ENCODE measurements at places on chromosomes 5 and 9.

DNA sequence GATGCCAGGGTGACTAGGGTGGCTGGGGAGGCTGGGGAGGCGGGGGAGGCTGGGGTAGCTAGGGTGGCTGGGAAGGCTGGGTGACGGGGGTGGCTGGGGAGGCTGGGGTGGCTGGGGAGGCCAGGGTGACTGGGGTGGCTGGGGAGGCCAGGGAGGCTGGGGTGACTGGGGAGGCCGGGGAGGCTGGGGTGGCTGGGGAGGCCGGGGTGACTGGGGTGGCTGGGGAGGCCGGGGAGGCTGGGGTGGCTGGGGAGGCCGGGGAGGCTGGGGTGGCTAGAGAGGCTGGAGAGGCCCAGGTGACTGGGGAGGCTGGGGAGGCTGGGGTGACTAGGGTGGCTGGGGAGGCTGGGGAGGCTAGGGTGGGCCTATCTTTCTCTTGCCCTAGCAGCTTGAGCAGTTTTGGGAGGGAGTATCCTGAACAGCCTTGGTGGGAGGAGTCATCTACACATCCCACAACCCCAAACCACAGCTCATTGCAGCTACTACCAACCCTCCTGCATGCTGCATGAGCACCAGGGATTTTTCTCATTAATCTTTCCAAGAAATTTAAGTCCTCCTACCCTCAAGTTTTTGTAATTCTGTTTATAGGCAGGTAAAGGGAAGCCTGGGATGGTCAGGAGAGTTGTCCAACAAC lies 203.2 kb upstream of the IRX1 start:
- DNase-seq: no peak

DNA sequence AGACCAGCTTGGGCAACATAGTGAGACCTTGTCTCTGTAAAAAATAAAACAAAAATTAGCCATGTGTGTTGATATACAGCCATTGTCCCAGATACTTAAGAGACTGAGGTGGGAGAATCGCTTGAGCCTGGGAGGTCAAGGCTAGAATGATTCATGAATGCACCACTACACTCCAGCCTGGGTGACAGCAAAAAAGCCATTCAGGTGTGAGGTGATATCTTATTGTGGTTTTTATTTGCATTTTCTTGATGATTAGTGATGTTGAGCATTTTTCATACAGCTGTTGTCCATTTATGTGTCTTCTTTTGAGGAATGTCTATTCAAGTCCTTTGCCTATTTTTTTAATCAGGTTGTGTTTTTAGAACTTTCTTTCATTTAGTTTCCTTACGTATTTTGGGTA lies 23.2 kb downstream of the MTAP start:
- DNase-seq: no peak

DNA sequence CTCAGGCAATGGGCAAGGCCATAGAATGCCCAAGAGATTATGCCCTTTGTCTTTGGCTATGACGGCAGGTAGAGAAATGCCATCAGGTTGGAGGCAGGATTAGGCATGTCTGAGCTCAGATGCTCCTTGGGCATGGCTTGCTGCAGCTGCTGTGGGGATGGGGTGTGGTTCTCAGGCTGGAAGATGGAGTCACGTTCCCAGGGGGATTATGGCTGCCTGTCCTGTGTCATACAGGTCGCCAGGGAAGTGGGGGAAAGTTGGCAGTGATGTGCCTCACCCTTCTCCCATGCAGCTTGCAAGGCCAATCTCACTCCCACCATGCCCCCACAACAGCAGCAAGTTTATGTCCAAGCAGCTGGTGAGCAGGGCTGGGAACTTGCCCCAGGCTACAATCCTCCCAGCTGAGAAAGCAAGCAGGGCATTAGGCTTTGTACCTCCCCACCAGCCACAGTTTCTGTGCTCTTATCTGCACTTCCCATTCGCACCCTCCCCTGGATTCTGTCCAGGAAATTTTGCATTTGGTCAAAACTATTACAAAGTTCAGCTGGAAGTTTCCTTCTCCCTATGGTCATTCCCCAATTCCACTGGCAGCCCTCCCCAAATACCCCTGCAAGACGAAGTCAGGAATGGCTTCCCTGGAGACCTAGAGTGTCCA lies 1788.0 kb upstream of the NUDT12 start:
- DNase-seq: no peak

DNA sequence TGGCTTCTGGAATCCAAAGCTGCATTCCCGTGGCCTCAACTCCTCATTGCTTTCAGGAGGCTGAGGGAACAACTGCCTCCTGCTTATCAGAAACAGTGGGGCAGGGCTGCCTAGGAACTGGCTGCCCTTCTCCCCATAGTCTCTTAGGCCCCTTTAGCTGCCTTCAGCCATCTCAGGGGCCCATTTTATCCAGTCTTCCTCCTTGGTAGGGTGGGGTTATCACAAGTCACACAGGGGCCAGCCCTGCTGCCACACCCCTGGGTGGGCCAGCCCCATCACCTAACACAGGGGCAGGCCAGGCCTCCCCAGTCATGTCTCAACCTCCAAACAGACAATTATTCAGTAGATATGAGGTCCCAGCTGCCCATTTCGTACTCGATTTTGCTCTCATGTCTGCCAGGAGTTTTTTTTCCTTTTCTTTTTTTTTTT lies 3.9 kb downstream of the ALAD start:
- no peak for DNase-seq

DNA sequence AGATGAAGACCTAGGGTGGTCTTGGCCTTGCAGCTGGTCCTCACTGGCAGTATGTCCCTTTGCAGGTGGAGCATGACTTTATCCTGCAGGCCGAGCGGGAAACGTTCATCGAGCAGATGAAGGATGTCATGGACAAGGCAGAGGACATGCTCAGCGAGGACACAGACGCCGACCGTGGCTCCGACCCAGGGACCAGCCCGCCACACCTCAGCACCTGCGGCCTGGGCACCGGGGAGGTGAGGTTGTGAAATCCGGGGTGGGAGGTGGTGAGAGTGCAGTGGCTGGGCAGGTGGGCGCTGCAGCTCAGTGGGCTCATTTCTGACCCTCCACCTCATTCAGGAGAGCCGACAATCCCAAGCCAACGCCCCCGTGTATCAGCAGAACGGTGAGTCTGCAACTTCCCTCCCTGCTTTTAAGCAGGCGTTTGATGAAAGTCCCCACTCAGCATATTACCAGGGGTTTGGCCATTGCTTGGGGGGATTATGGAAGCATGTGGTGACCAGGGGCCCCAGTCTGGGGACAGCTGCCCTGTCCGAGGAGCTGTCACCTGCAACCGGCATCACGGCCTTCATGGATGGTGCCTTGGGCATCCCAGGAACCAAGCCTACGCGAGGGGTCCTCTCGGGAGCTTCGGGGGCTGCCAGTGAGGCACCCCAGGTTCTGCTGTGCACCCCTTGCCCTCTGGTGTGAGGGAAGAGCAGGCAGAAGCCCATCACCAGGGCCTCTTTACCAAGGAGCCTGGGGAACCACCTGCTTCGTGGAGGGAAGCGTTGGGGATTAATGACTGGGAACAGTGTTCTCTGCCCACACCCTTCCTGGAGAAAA lies 84.0 kb downstream of the WNK2 start:
- DNase-seq: no peak

DNA sequence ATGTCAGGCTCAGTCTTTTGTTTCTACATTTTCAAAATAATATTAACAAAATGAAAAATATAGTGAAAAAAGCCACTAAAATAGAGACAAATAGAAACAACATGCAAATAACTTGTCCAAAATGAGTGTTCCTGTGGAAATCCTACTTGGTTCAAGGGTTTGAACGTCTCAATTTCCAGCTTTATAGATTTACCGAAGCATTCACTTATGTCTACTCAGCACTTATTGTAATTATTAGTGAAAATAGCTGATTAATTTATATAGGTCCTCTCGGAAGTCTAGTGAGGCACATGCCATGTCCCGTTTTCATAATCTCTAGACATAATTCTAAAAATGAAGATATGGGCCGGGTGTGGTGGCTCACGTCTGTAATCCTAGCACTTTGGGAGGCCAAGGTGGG lies 99.9 kb upstream of the NFIB start:
- no peak for DNase-seq

GRCh38 chr5:57804505-57804904 lies 321.9 kb upstream of the ACTBL2 start:
- no peak for DNase-seq

DNA sequence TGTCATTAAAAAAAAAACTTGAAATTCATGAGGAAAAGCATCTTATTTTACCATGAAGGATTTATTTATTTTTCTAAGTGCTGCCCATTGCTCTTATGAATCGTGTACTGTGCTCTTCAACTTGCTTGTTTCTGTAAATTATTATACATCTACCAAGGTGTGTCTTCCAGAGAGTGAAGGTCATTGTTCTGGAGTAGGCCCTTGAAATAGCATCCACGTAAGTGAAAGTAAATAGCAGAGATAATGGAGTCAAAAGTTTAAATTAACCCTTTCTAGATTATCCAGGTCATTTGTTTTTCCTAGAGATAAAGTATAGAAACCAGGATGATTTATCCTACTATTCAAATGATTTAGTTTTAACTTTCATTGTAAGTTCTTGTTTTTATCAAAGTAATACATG lies 473.1 kb downstream of the DIRAS2 start:
- no peak for DNase-seq

DNA sequence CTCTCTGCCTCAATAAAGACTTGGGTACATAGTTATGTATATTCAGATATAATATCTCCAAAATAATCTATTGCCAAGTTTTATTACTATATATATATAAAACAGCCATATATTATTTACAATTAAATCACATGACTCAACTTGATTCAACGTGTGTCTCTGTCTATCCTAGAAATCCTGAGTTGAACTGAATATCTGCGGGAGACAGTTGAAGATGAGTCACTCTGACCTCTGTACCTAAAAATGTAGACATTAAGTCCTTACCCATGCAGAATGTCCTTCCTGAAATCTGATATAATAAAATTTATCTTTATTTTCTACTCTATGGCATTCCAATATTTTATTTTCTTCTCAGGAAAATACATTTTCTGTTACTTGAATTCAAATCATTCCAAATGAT lies 218.2 kb upstream of the PRDM9 start:
- DNase-seq: no peak

DNA sequence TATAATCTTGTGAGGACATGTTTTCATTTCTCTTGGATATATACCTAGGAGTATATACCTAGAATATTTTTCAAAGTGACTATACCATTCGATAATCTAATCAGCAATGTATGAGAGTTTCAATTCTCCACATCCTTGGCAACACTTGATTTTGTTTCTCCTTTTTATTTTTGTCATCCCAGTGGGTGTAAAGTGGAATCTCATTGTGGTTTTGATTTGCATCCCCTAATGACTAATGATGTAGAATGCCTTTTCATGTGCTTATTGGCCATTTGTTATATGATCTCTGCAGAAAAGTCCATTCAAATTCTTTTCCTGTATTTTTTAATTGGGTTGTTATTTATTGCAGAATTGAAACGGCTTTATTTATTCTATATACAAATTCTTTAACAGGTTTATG lies 15.2 kb downstream of the ZCCHC9 start:
- DNase-seq: no peak

DNA sequence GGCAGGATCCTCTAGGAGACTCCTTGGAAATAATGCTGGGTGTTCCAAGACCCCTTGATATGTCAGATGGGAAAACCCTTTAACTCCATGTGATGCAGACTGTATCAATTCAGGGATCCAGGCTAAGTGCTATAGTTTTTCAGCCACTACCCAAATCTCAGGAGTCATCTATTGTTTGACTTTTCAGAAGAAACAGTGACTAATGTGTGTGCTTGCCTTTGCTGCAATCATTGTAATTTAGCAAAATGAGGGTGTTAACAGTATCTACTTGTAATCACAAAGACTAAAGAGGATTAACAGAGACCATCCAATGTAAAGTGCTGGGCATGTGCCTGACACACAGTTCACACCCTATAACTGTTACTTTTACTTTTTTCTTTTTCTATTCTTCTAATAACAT lies 309.6 kb upstream of the RFX3 start:
- no peak for DNase-seq

DNA sequence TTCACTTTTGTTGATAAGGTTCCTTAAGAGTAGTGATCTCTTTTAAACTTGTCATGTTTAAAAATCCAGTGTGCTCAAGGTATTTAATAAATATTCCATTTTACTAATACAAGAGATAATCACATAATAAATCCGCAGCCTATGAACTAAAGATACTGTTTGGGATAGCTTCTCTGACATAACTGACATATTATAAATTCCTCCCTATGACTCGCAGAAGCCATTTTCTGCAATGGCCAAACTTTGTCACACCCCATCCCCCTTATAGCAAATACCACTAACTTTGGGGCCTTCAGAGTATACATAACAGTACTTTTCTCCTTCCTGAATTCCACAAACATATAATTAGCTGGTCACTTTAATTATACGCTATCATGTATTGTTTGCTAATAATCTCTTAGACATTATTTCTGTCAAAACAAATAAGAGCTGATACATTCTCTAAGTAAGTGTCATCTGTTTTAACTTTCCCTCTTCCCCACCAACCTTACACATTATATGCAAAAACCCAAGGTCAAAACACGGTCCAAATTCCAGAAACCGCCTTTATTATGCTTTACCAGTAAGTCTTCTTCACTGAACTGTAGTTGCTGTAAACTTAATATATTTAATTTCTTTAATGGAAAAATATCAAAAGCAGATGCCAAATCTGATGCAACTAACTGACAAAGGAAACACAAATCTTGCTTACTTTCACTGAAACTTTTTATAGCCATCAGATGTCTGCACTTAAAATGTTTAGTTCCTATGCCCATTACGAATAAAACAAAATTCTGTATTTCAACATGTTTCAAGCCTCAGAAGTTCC lies 971 bp downstream of the TMEM267 start:
- DNase-seq: no peak

DNA sequence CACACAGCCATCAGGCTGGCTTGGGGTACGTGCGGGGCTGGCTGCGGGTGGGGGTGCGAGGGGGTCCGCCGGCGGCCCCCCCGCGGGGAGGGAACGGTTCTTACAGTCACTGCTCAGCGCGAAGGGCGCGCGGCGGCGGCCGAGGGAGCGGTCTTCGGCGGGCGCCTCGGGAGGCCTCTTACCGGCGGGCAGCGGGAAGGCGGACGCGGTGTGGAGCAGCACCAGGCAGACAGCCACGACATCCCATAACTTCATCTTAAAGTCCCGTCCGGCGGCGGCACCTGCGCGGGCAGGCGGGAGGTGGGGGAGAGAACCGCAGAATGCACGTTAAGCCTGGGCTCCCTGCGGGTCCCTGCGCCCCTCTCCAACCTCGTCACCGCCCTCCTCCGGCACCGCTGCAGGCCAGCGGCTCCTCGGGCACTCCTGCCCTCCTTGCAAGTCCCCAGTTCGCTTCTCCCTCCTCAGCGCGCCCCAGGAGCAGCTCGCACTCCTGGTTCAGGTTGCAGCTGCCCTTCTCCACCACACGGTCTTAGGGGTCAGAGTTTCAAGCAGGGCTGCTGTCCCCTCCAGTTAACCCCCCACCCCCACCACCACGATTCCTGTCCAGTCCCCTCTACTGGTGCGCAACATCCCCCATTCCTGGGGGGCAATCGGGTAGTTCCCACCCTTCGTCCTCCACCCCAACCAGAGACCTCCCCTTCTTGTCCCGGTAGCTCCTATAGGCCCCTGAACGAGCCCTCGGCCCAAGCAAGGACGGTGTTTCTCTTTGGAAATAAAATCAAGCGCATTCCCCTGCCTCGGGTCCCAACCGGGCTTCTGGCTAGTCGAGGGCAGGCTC lies 5.1 kb downstream of the GDNF start:
- DNase-seq: no peak

- DNase-seq: no peak
Observed at GRCh38 chr5:35899800-35900199, 38.6 kb downstream of the CAPSL start.

- no peak for DNase-seq
Observed at GRCh38 chr5:91188755-91189154, 194.4 kb downstream of the ARRDC3 start.

- DNase-seq: no peak
Observed at GRCh38 chr5:137167187-137167586, 331.9 kb downstream of the SPOCK1 start.
